M059J (cell line): ENCODE measurements at places on chromosomes 13 and 19. TPM values are rescaled to one million over a fixed set of nuclear protein-coding genes. Genes with fewer than 3 reads are reported as not detected.

SHISA7 gene
- not detected in 2 replicates for total RNA-seq

KIRREL2 gene
- 0.07 and 0.17 TPM in 2 replicates for total RNA-seq

GRCh38 chr19:46515879-46516350 is 20.2 kb upstream of the PNMA8B start:
- peak; percentile 51 for DNase-seq

DNA sequence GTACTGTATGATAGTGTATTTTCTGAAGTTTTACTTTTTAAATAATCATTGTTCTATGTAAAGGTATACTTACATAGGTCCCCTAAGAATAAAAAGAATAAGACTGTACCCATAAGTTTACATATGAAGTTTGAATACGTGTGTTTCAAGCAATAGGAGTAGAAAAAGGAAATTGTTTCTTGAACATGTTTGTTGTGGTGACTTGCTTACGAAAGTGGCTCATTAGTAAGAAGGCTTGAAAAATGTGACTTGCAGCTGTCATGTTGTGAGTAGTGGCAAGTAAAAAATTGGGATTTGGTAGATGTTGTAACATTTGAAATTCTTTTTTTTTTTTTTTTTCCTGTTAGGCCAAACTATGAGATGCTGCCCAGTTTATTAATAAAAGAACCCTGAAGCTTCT is 203.3 kb downstream of the LMO7 start:
- no peak for DNase-seq

GRCh38 chr13:114105521-114106225 is 26.8 kb downstream of the RASA3 start:
- no peak for DNase-seq

GRCh38 chr13:67943116-67943515 is 713.0 kb upstream of the PCDH9 start:
- no peak for DNase-seq

- DNase-seq: peak; percentile 83
These were observed 3.3 kb upstream of the UQCR11 start for GRCh38 chr19:1608359-1609102.
